ENCODE measurements at places on chromosomes 16 and 17.

DNA sequence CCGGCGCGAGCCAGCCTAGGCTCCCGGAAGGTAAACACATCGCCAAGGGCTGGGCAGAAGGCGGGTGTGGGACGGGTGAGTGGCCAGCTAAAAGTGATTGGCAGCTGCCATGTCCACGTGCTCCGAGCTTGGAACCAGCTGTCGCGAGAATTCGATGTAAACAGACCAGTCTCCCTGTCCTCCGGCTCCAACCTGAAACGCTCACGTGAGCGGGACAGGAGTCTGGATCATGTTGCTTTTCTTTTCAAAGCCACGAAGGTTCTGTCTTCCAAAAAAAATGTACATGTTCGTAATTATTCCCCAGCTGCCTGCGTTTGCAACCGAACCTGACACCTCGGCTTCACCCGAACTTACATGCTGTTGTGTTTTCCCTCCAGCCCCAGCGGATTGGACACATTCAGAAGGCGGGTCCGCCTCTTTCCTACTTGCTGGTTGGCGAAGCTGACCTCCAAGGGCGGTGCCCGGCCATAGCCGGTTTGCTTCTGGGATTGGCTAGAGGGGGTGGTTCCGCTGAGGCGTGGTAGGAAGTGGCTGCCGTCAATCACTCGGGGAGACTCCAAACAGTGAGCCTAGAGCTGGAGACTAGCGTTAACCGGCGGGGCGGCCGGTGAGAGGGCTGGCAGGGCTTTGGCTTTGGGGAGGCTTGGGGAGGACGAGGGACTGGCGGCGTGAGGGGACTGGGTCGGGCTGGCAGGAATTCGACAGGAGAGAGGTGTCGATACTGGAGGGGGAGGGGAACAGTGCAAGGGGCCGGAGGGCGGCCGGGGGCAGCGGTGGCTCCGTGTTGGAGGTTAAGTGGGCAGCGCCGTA, at the start of gene BCAS3:
Gene BCAS3 (plus strand): TSS at position 544 of the 810 bp plus-strand sequence.
- peak; percentile 99 for DNase-seq
- no peaks in the 10 kb centered on the region for H3K36me3 ChIP-seq
- peaks cover 6% of the 10 kb centered on the region for H3K4me1 ChIP-seq
- peak within 1 kb of the TSS; percentile 99 for H3K4me3 ChIP-seq
- peak within 1 kb of the TSS; percentile 97 for H3K27ac ChIP-seq

- no peaks in the 10 kb centered on the region for H3K27me3 ChIP-seq
- H3K4me3 ChIP-seq: no peak overlapping the region
- no peak for DNase-seq
- H3K4me1 ChIP-seq: peaks cover 12% of the 10 kb centered on the region
- peaks cover 41% of the 10 kb centered on the region for H3K36me3 ChIP-seq
- H3K27ac ChIP-seq: no peak overlapping the region
Measured at GRCh38 chr16:87457709-87458423, 35.0 kb downstream of the ZCCHC14 start.

- H3K27ac ChIP-seq: peak overlapping the region; percentile 84
- DNase-seq: no peak
- H3K36me3 ChIP-seq: no peaks in the 10 kb centered on the region
- no peaks in the 10 kb centered on the region for H3K27me3 ChIP-seq
Measured at GRCh38 chr16:89359264-89360147, 130.9 kb downstream of the ANKRD11 start.

GRCh38 chr17:40072735-40073346, 10.1 kb downstream of the THRA start:
- H3K36me3 ChIP-seq: no peaks in the 10 kb centered on the region
- no peak overlapping the region for H3K4me3 ChIP-seq
- no peak overlapping the region for H3K27ac ChIP-seq
- H3K4me1 ChIP-seq: peaks cover 71% of the 10 kb centered on the region

- H3K4me1 ChIP-seq: no peaks in the 10 kb centered on the region
- peaks cover 31% of the 10 kb centered on the region for H3K36me3 ChIP-seq
- DNase-seq: no peak
- H3K27me3 ChIP-seq: no peaks in the 10 kb centered on the region
Measured at GRCh38 chr16:11689031-11689840, 21.0 kb downstream of the SNN start.

GRCh38 chr16:2985462-2985861, 5.2 kb upstream of the PKMYT1 start:
- H3K27ac ChIP-seq: no peak overlapping the region
- H3K4me1 ChIP-seq: peaks cover 39% of the 10 kb centered on the region
- H3K4me3 ChIP-seq: no peak overlapping the region
- H3K36me3 ChIP-seq: no peaks in the 10 kb centered on the region

GRCh38 chr17:37177254-37177870, 198.4 kb upstream of the C17orf78 start:
- H3K4me3 ChIP-seq: no peak overlapping the region
- H3K4me1 ChIP-seq: peaks cover 11% of the 10 kb centered on the region
- H3K27me3 ChIP-seq: no peaks in the 10 kb centered on the region

DNA sequence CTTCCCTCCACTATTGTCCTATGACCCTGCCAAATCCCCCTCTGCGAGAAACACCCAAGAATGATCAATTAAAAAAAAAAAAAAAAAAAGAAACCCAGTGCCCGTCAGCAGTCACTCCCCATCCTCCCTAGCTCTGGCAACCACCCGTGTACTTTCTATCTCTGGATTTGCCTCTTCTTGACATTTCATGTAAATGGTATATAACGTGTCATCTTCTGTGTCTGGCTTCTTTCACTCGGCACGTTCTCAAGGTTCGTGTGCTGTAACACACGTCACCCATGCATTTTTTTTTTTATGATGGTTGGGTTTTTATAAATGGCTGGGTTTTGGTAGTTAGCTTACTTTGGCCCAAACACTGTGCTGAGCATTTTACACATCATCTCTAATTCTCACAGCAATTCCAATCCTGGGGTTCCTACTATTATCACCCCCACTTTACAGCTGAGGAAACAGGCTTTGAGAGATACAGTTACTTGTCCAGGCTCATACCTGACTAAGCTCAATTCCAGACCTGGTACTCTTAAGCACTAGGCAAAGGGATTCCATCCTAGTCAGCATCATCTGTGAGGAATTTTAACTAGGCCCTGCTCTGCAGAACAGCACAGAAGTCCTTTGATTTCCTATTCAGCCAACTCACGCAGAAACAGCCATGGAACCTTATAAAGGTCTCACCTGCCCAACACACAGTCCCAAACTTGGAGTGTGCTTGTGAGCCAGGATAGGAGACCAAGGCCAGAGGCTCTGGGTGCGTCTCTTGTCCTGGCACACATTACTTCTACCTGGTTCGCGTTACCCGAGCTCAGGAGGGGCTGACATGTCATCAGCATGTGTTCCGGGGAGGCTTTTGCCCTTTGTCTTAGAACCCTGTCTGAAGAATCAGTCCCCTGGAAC, 11.7 kb downstream of the NDUFAB1 start:
- no peaks in the 10 kb centered on the region for H3K4me1 ChIP-seq
- H3K36me3 ChIP-seq: peaks cover 63% of the 10 kb centered on the region
- H3K27ac ChIP-seq: peak overlapping the region; percentile 93
- no peak for DNase-seq
- H3K27me3 ChIP-seq: no peaks in the 10 kb centered on the region
- H3K4me3 ChIP-seq: no peak overlapping the region

DNA sequence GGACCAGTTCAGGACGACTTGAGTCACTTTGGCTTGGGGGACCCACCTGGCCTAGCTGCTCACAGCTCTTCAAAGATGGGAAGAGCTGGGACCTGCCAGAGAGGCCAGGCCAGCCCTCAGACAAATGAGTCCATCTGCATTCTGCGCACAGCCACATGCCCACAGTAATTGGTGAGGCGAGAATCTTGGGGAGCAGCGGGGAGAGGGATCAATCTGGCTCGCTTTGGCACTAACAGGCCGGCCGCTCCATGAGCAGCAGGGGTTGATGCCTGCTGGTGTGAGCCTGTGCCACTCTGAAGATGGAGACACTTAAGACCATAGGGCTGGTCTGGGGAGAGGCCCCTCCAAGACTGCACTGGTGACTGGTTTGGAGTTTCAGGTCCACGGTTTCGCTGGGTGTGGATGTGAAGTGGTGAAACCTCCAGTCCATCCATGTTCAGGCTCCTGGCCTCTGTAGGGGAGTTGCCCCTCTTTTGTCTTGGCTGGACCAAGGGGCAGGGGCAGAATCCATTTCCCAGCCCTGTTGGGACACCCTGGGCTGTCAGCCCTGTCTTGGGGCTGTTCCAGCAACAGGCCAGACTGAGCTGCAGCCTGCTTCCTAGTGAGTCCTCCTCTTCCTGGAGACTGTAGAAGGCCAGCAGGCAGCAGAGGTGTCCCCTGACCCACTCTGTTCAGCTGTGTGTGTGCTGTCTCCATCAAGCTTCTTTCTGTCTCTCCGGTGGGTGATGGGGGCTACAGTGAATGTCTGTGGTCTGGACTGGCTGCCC, 7.3 kb downstream of the CTRL start:
- DNase-seq: no peak
- H3K27me3 ChIP-seq: no peaks in the 10 kb centered on the region
- H3K36me3 ChIP-seq: no peaks in the 10 kb centered on the region
- peaks cover 21% of the 10 kb centered on the region for H3K4me1 ChIP-seq

DNA sequence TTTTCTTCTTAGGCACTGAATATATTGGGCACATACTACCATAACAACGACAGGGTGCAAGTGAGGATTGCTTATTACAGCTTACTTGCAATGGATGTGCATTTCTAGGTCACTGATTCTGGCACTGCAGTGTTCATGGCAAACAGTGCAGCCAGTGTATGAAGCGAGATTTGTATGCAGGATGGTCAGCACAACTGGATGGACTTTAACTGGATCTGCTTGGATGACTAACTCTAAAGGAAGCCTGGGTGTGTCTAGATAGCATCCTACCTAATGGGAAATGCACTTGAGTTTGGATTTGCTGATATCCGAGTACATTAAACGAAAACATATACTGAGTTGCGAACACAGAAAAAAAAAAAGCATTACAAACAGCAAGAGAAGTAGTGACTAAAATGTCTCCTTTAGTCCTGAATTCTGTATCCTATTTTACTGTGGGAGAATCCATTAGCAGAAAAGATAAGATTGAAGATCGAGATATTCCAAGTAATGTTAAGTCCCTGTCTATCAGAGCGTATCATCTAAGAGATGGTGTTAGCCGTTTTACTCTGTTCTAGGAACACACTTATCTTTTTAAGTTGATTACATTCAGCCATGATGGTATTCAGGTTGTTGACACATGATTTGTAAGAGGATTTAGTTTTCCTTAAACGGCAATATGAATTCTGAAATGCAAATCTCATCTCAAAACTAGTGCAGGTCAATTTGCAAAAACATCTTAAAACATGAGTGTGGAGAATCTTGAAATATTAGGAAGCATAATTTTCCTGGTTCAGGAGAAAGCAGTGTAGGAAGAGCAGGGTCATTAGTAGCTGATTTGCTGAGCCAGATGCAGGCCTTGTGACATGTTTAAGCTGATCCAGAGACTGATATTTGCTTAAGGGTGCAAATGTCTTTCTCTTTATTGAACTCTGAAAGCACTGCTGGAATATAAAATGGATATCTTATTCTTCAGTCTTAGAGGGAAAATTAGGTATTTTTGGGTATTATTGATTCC, 142.6 kb upstream of the CPHXL start:
- no peak overlapping the region for H3K4me3 ChIP-seq
- no peaks in the 10 kb centered on the region for H3K4me1 ChIP-seq
- H3K36me3 ChIP-seq: peaks cover 10% of the 10 kb centered on the region
- no peak overlapping the region for H3K27ac ChIP-seq
- H3K27me3 ChIP-seq: peaks cover 30% of the 10 kb centered on the region

DNA sequence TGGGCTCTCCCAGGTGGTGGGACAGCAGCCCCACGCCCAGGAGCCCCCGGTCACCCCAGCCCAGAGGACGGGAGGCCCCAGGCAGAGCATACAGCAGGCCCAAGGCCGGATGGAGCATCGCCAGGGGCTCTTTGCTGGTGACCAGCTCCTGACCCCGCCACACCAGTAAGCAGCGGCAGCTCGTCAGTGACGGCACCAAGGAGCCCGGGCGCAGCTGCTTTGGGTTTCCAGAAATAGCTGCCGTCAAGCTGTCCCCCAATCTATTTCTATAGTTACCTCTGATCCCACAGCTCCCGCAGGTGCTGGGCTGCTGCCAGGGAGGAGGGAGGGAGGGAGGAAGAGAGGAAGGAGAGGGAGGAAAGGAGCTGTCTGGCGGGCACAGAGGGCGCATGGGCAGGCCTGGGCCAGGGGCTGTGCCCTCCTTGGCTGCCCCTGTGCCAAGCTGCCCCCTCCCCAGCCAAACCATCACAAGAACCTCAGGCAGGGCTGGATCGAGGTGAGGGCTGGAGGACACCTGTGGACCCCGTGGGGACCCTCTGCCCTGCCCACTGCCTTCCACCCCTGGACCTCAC, 10.8 kb upstream of the RASD1 start:
- H3K4me3 ChIP-seq: no peak overlapping the region
- H3K4me1 ChIP-seq: peaks cover 3% of the 10 kb centered on the region
- no peak overlapping the region for H3K27ac ChIP-seq

GRCh38 chr16:27398894-27399853, 2.8 kb upstream of the IL21R start:
- H3K4me1 ChIP-seq: peaks cover 16% of the 10 kb centered on the region
- no peak for DNase-seq
- no peak overlapping the region for H3K27ac ChIP-seq

DNA sequence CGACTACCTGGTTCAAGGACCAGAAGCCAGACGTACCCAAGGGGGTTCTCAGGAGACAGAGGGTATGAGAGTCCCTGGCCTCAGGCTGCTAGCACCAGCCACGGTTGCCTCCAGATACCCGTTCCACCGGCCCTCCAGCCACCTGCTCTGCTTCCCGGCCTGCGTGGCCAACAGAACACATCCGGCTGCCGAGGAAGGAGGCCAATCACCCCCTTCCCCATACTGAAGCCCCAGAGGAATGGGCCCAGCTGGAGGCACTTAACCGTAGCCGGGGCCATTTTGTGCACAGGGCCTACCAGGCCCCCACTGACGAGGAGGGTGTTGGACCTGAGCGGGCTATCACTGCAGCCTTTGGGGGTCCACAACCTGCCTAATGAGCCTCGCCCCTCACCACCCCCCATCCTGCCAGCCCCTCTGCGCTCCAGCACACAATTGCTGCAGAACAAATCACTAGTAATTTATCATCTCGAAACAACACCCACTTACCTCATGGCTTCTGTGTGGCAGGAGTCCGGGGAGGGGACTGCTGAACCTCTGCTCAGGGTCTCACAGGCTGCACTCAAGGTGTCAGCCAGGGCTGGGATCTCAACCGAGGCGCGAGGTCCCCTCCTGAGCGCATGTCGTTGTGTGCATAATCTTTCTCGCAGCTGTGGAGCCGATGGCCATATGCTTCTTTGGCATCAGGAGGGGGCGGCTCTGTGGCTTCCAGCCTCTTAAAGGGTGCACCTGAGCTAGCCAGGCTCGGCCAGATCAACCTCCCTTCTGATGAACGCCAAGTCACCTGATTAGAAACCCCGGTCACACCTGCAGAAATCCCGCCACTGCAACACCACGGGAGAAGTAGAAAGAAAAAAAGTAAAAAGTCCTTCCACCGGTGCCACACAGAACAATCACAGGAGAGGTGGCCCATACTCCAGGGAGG, 10.1 kb upstream of the KREMEN2 start:
- H3K36me3 ChIP-seq: no peaks in the 10 kb centered on the region
- no peaks in the 10 kb centered on the region for H3K27me3 ChIP-seq
- H3K4me3 ChIP-seq: no peak overlapping the region
- DNase-seq: no peak

DNA sequence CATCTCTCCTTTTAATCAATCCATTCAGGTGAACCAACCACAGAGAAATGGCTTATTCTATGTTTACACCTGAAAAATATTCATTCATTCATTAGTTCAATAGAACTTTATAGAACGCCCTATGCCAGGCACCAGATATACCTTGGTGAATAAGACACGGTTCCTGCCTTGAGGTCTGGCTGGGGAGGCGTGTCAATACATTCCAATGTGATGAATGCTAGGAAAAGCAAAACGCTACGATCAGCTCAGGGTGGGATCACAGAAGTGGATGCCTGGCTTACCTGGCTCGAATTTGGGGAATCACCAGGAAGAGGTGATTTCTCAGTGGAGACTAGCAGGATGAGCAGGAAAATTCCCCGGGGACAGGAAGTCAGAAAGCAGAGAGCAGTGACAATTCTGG, 17.5 kb upstream of the WFIKKN2 start:
- no peak overlapping the region for H3K27ac ChIP-seq
- no peak overlapping the region for H3K4me3 ChIP-seq
- DNase-seq: no peak
- H3K4me1 ChIP-seq: peaks cover 10% of the 10 kb centered on the region
- no peaks in the 10 kb centered on the region for H3K36me3 ChIP-seq

Measured in WTC11 (cell line).